Activated CD4-positive, alpha-beta T cell treated with anti-CD3 and anti-CD28 coated beads, Interleukin-2, amount 10 ng/mL, durations not matched to agents 24 days and 14 days (primary cell): ENCODE measurements at places on chromosomes 6 and 20. TPM values are rescaled to one million over a fixed set of nuclear protein-coding genes. Genes with fewer than 3 reads are reported as not detected.

DNA sequence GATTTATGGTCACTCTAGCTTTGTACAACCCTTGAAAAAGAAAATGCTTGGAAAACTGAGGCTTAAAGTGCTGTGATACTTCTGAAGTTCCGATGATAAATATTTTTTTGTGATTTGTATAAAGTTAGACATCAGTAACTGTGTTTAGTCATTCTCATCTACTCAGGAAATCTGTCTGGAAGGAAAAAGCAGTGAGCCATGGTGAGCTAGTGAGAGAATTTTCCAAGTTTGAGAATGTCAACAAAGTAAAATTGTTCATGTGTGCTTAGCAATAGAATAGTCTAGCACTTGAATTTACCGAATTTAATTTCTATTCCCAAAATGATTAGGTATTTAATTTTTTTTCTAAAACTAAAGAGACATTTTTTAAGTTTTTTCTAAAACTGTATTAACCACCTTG is 41.3 kb upstream of the PLCB4 start:
- H3K27me3 ChIP-seq: no peaks in the 10 kb centered on the region
- DNase-seq: no peak
- no peaks in the 10 kb centered on the region for H3K36me3 ChIP-seq
- H3K4me1 ChIP-seq: no peaks in the 10 kb centered on the region

DNA sequence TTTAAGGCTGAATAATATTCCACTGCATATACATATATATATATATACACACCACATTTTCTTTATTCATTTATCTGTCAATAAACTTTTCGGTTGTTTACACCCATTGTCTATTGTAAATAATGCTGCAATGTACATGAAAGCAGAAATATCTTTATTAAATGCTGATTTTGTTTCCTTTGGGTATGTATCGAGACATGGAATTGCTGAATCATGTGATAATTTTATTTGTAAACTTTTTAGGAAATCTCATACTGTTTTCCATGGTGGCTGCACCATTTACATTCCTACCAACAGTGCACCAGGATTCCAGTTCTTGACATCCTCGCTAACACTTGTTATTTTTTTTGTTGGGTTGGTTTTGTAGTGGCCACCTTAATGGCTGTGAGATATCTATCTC is 14.1 kb upstream of the HLA-DOA start:
- no peak overlapping the region for H3K4me3 ChIP-seq
- no peak overlapping the region for H3K27ac ChIP-seq
- peaks cover 26% of the 10 kb centered on the region for H3K4me1 ChIP-seq
- peaks cover 11% of the 10 kb centered on the region for H3K27me3 ChIP-seq

GRCh38 chr6:109762769-109763441 is 71.8 kb downstream of the FIG4 start:
- no peak overlapping the region for H3K4me3 ChIP-seq
- H3K27me3 ChIP-seq: no peaks in the 10 kb centered on the region
- H3K4me1 ChIP-seq: peaks cover 7% of the 10 kb centered on the region
- H3K36me3 ChIP-seq: peaks cover 12% of the 10 kb centered on the region
- H3K27ac ChIP-seq: no peak overlapping the region

The RAET1L gene
- not detected in 2 replicates for total RNA-seq

DNA sequence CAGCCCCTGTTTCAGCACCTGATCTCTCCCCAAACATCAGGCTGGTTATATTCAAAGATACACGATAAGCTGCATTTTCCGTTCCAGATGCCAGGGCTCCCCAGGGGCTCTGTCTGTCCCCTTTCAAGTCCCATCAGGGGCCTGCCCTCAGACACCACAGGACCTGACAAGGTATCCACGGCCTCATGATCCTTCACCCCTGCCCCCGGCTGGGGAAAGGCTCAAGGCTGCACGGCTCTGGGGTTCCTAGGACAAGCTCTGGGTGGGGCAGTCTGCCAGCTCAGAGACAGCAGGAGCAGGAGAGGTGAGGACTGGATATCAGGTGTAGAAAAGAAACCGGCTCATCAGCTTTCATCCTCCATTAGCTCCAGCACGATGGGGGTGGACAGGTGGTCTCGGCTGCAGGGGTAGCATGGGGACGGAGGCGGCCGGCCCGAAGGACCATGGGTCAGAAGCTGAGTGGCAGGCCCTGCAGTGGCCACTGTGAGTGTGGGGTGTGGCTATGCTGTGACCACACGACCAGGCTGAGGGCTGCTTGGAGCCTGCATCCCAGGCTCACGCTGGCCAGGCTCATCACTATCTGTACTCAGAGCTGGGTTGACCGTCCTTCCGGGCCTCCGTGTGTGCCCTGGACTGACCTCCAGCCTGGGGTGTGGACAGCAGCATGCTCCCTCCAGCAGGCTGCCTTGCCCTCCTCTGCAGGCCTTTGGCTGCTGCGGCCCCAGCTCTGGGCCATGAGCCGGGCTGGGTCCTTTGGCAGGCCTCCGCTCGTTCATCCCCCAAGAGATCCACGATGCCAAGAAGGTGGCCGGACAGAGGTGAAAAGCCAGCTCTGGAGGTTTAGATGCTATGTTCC is 386.2 kb downstream of the THBS2 start:
- H3K4me3 ChIP-seq: no peak overlapping the region
- H3K27ac ChIP-seq: no peak overlapping the region
- DNase-seq: no peak
- H3K36me3 ChIP-seq: no peaks in the 10 kb centered on the region
- H3K4me1 ChIP-seq: no peaks in the 10 kb centered on the region
- H3K27me3 ChIP-seq: no peaks in the 10 kb centered on the region

- H3K36me3 ChIP-seq: peaks cover 29% of the 10 kb centered on the region
- peaks cover 2% of the 10 kb centered on the region for H3K4me1 ChIP-seq
- no peak overlapping the region for H3K4me3 ChIP-seq
- H3K27me3 ChIP-seq: no peaks in the 10 kb centered on the region
- DNase-seq: no peak
Observed at GRCh38 chr6:8054276-8054675, 9.9 kb downstream of the BLOC1S5 start.

DNA sequence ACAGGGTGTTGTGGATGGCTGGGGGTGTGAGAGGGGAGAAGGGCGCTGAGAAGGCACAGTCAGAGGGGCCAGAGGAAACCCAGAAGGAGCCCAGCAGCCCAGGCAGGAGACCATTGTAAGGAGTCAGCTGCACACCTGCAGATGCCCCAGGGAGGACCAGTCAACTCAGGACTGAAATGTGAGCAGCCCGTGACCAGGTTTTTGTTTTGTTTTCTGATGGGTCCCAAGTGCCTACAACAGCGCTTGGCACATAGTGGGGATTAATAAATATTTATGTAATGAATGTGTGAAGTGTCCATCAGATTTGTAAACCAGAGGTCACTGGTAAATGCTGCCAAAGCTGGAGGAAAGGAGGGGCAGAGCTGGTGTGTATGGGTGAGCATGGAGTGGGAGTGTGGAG is 30.2 kb downstream of the TRAM2 start:
- no peak overlapping the region for H3K4me3 ChIP-seq
- H3K27ac ChIP-seq: no peak overlapping the region
- H3K4me1 ChIP-seq: peaks cover 10% of the 10 kb centered on the region
- H3K27me3 ChIP-seq: no peaks in the 10 kb centered on the region
- no peak for DNase-seq
- no peaks in the 10 kb centered on the region for H3K36me3 ChIP-seq

- H3K4me3 ChIP-seq: no peak overlapping the region
- H3K27me3 ChIP-seq: peaks cover 9% of the 10 kb centered on the region
- H3K4me1 ChIP-seq: no peaks in the 10 kb centered on the region
- no peak overlapping the region for H3K27ac ChIP-seq
- DNase-seq: no peak
Observed at GRCh38 chr6:129539032-129539431, 170.9 kb downstream of the ARHGAP18 start.

The ZDHHC14 gene
- 13.2 and 14.1 TPM in 2 replicates for total RNA-seq

The FNDC1 gene
- total RNA-seq: not detected in 2 replicates

GRCh38 chr6:115194981-115195638 is 852.3 kb upstream of the HS3ST5 start:
- H3K4me3 ChIP-seq: no peak overlapping the region
- no peak for DNase-seq
- no peak overlapping the region for H3K27ac ChIP-seq

- H3K27me3 ChIP-seq: no peaks in the 10 kb centered on the region
- H3K27ac ChIP-seq: no peak overlapping the region
- H3K4me3 ChIP-seq: no peak overlapping the region
- H3K4me1 ChIP-seq: no peaks in the 10 kb centered on the region
- no peak for DNase-seq
- no peaks in the 10 kb centered on the region for H3K36me3 ChIP-seq
Observed at GRCh38 chr6:22631091-22631490, 61.7 kb downstream of the HDGFL1 start.

DNA sequence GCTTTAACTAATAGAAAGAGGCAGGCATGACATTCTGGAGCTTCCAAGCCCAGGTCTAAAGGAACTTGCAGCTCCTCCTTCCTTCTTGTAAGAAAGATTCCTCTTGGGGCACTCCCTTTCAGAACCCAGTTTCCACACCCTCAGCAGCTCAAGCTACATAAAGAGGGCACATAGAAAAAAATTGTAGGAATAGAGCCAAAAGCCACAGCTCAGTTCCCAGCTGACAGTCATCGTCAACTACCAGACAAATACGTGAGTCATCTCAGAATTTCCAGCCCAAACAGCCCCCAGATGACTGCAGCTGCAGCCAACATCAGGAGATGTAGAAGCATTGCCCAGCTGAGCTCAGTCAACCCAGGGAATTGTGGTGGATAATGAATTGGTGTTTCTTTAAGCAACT is 349.8 kb upstream of the ARID1B start:
- no peak overlapping the region for H3K27ac ChIP-seq
- H3K4me1 ChIP-seq: peaks cover 19% of the 10 kb centered on the region
- H3K4me3 ChIP-seq: no peak overlapping the region
- no peaks in the 10 kb centered on the region for H3K36me3 ChIP-seq
- no peak for DNase-seq
- H3K27me3 ChIP-seq: peaks cover 1% of the 10 kb centered on the region

DNA sequence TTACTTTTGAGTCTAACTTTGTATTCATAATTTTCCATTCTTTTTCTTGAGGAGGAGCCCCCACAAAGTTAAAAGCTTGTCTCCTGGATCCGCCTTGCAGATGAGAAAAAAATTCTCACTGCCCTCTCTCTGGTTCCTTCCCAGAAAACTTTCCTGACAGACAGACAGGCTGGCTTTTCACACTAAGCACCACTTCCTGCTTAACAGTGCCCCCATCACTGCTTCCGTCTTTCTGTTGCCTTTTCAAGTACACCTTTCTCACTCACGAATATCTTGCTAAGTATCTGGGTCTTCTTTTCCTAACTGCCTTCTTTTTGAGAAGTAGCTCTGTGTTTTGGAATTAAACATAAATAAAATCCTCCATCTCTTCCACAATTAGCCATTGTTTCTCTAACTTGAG is 19.8 kb upstream of the LMBRD1 start:
- H3K36me3 ChIP-seq: peaks cover 3% of the 10 kb centered on the region
- H3K27ac ChIP-seq: peak overlapping the region; percentile 81
- H3K27me3 ChIP-seq: no peaks in the 10 kb centered on the region
- peaks cover 39% of the 10 kb centered on the region for H3K4me1 ChIP-seq
- no peak for DNase-seq
- peak overlapping the region; percentile 49 for H3K4me3 ChIP-seq

GRCh38 chr20:51935003-51935358 is 132.7 kb upstream of the SALL4 start:
- H3K27ac ChIP-seq: no peak overlapping the region
- no peak overlapping the region for H3K4me3 ChIP-seq
- DNase-seq: no peak
- H3K36me3 ChIP-seq: no peaks in the 10 kb centered on the region

The LPA gene
- not detected in 2 replicates for total RNA-seq

The IMPG1 gene
- not detected in 2 replicates for total RNA-seq

DNA sequence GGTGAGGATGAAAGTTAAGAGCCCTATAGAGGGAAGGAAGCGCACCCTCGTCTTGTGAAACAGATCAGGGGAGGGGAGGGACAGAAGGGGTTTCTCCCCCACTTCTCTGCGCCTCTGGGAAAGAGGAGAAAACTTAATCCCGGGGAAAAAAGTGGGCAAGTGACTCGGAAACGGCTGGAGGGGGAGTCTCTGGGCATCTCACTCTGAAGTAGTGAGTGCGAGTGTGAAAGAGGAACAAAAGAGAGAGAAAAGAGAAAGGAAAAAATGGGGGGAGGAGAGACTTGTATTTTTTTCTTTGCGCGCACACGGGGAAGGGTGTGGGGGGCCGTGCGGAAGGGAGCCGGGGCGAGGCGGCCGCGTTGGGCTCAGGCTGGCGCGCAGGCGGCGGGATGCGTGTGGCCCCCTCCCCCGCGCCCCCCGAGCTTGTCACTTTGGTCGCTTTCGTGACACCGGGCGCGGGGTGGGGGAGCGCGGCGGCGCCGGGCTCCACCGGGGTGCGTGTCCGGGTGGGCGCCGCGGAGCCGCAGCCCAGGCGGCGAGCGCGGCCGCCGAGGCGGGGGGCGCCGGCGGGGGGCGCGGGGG is 454 bp downstream of the L3MBTL3 start:
- peaks cover 13% of the 10 kb centered on the region for H3K36me3 ChIP-seq
- peaks cover 16% of the 10 kb centered on the region for H3K27me3 ChIP-seq
- H3K27ac ChIP-seq: peak overlapping the region; percentile 96
- peaks cover 15% of the 10 kb centered on the region for H3K4me1 ChIP-seq
- H3K4me3 ChIP-seq: peak overlapping the region; percentile 100

DNA sequence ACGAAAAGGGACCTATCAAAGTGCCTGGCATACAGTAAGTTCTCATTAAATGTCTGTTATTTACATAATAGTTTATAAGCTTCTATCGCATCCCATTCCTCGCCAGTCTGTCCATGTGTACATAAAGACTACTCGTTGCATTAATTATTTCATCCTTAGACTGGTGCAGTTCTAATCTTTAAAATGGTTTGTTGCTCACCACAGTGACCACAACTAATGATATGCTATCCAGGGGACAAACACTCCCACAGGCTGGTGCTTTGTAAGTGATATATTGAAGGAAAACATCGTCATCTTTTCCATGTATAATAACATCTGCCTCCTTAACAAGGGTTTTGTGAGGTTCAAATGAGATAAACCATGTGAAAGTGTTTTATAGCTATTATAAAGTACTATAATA is 39.0 kb upstream of the HBS1L start:
- peaks cover 53% of the 10 kb centered on the region for H3K4me1 ChIP-seq
- DNase-seq: peak; percentile 43
- peak overlapping the region; percentile 60 for H3K27ac ChIP-seq
- H3K36me3 ChIP-seq: peaks cover 2% of the 10 kb centered on the region
- no peak overlapping the region for H3K4me3 ChIP-seq

DNA sequence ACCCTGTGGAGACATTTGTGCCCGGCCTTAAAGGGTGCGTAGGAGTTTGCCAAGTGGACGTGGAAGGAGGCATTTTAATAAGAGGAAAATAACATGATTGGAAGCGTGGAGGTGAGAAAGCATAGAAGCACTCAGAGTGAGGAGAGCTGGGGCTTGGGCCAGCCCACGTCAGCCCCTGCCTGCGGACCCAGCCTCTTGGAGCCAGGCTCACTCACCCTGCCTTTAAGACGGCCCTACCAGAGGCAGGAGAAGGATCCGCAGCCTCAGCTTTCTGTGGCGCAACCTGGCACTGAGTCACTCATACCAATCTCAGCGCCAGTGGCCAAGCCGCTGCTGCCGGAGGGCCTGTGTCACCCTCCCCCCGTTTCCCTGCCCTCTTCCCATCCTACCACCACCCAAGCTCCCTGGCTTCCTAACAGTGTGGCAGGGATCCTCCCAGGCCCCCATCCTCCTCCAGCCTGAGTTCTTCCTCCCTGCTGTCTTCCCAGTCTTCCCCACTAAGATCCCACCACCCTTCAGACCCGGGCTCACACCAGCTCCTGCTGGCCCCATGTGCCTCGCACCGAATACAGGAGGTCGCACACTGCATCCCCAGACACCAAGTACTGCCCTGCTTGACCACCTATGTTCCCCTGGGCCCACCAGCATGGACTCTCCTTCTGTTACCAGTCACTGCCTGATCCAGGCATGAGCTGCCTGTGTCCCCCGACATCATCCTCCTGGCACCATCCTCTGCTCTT is 285.2 kb downstream of the UST start:
- peak overlapping the region; percentile 90 for H3K4me3 ChIP-seq
- peak; percentile 74 for DNase-seq
- H3K4me1 ChIP-seq: peaks cover 77% of the 10 kb centered on the region
- H3K27me3 ChIP-seq: no peaks in the 10 kb centered on the region
- peaks cover 11% of the 10 kb centered on the region for H3K36me3 ChIP-seq
- H3K27ac ChIP-seq: peak overlapping the region; percentile 98
